ENCODE measurements at places on chromosomes 3 and 15. TPM values are rescaled to one million over a fixed set of nuclear protein-coding genes. Genes with fewer than 3 reads are reported as not detected.

Gene ABHD14A
- 14.7 TPM for total RNA-seq

Gene GOLGA8R
- 40.0 TPM for total RNA-seq

- no peak for DNase-seq
Measured at GRCh38 chr3:13812034-13812471, 67.8 kb downstream of the WNT7A start.

Gene CLDN16
- total RNA-seq, result not detected

Gene MME
- total RNA-seq, result 6.1 TPM

DNA sequence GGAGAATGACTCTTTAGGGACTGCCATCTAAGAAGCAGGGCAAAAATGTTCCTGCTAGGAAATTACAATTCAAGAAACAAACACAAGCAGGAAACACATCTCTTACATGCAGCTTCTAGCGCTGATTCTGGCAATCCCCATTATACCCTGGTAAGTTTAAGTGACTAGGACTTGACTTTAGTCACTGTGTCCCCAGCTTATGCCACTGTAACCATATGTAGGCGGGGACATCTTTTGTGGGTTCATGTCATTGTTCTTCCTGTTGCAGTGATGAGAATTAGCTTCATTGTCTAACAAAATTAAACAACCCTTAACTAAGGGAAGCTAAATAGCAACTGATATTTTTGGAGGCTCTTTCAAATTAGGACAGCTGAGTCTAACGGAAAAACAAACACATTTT, 17.9 kb upstream of the FAM81A start:
- DNase-seq, result peak; percentile 19

DNA sequence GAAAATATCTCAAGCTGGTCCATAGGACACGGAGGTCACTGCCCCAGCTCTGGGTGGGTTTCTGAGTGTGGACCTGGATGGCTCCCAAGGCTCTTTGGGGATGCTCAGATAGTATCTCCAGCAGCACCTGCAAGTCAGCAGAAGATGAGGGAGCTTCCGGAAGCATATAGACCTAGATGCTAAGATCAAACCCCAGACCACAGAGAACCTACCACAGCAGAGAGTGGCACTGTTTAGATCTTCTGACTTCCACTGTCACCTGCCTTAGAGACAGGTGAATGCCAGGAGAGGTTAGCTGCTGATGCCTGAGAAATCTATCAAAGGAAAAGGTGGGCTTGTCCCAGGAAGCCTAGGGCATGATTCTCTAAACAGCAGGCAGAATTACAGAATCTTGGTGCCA, 105.7 kb upstream of the TRPM1 start:
- no peak for DNase-seq

Gene CCDC66
- 25.5 TPM for total RNA-seq

DNA sequence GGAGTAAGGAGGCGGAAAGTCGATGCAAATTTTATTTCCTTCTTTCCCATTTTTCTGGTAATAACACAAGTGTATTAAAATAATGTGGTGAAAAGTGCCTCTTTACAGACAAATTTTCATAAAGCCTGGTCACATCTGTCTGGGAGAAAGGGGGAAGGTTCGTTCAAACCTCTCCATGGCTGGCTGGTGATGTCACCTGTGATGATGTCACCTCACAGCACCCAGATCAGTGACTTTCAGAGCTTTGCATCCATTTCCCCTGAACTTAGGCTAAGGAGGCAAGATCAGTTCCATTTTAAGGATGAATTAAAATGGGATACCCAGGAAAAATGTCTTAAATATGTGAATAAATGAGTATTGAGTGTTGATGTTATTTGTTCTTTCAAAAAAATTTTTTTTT, 34.1 kb downstream of the ATP10A start:
- no peak for DNase-seq

DNA sequence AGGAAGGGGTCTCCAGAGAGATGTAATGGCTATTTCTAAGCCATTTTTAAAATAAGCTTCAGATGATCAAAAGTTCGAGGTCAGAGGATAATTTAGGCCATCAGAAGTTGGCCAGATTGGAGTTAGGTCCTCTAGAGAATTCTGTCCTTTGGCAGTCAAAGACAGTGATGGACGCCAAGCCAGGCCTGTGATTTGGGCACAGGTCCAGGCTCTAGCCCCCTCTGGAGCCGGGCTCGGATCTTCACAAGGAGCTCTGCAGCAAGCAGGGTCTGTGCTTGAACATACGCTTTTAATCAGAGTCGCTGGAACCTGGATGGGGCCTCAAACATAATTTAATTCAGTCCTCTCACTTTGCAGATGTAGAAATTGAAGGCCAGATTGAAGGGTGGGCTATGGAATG, 151.4 kb upstream of the BCL6 start:
- DNase-seq, result no peak

GRCh38 chr15:67922106-67922675, 82.3 kb upstream of the RNU6-1 start:
- DNase-seq, result no peak

- DNase-seq, result no peak
Measured at GRCh38 chr15:81962482-81962881, 83.3 kb downstream of the MEX3B start.

- DNase-seq, result no peak
Measured at GRCh38 chr15:57568299-57568698, 23.4 kb upstream of the MYZAP start.

Gene POLQ
- total RNA-seq, result 1.2 TPM

Gene CPEB1
- total RNA-seq, result not detected

Gene LINGO1
- total RNA-seq, result not detected

DNA sequence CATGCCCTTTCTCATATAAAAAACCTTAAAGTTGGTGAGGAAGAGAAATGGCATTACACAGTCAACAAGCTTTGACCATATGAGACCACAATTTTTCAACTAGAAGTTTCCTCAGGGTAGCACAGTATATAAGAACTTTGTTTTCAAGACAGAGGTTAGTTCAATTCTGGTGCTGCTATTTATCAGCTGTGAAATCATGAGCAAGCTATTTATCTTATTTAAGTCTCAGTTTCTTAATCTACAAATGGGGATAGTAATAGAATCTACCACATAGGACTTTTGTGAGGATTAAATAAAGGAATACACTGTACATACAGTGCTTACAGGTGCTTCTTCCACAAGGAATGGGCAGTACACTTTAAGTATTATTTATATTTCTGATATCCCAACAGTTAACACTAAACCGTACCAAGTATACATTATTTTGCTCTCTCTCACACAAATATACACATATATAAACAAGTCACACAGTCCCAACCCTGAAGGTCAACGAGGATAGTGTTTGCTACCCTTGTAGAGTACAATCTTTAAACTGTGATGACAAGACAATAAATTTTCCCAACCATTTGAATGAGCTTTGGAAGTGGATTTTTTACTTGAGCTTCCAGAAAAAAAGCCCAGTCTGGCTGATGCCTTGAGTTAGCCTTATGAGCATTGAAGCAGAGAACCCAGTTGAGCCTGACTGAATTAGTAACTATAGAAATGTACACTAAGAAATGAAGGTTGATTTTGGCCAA, 178.8 kb downstream of the TNIK start:
- DNase-seq, result no peak

DNA sequence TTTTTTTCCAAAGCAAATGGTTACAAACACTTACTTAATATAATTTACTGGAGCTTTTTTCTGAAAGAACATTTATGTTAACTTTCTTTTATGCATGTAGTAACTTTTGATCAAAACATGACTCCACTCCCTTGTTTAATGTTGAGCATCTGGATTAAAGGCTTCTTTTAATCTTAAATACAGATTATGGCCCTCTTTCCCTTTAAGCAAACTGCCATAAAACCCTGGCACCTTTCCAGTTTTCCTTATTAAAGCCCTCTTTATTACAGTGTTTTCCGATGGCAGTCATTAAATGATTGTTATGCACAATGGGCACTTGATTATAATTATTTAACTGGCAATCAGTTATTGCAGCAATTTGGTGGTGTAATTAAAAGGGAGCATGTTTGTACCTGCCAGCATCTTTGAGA, 167.0 kb downstream of the VGLL4 start:
- no peak for DNase-seq

DNA sequence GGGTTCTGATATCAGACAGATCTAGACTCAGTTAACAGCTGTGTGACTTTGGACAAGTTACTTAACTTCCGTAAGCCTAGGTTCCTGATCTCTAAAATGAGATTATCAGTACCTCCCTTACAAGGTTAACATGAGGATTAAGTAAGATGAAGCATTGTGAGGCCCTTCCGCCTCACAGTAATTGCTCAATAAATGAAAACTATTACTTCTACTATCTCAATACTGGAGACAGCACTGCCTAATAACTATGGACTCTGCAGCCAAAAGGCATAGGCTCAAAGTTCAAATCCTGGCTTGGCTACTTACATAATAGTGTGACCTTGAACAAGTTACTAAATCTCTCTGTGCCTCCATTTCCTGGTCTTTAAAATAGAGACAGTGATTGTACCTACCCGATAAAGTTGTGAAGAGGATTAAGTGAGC, 82.0 kb upstream of the ATP11B start:
- no peak for DNase-seq

Gene SMAD6
- 0.38 TPM for total RNA-seq

Gene NRG4
- total RNA-seq, result not detected

DNA sequence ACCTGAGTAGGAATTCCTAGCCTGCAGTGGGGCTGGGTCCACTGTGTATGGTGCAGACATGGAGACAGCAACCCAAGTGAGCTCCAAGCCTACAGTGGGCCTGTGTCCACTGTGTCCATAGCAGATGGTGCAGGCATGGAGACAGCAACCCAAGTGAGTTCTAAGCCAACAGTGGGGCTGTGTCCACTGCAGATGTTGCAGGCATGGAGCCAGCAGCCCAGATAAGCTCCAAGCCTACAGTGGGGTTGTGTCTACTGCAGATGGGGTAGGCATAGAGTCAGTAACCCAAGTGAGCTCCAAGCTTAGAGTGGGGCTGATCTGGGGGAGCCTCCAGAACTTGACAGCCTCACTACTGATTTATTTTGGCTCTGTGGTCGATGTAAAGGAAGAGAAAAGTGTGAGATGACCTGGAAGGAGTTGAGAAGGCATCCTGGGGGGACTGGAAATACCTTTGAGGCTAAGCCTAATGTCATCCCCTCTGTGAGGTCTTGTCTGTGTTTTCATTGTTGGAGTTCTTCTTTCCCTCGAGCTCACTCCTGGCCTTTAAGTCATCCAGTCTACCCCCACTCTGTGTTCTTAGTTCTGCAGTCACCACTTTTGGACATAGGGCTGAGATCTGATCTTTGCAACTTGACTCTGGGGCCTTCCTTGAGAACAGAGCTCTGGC, 22.4 kb upstream of the IL16 start:
- DNase-seq, result no peak

GRCh38 chr3:72288955-72289691, 504.2 kb upstream of the PROK2 start:
- DNase-seq, result peak; percentile 21

GRCh38 chr15:94445566-94446160, 214.3 kb downstream of the MCTP2 start:
- DNase-seq, result no peak

GRCh38 chr3:41893977-41894376, 67.9 kb downstream of the ULK4 start:
- no peak for DNase-seq

- peak; percentile 41 for DNase-seq
Measured at GRCh38 chr3:142445816-142446254, 2.0 kb downstream of the XRN1 start.

GRCh38 chr3:138188013-138188730, 1.1 kb downstream of the ARMC8 start:
- DNase-seq, result no peak

DNA sequence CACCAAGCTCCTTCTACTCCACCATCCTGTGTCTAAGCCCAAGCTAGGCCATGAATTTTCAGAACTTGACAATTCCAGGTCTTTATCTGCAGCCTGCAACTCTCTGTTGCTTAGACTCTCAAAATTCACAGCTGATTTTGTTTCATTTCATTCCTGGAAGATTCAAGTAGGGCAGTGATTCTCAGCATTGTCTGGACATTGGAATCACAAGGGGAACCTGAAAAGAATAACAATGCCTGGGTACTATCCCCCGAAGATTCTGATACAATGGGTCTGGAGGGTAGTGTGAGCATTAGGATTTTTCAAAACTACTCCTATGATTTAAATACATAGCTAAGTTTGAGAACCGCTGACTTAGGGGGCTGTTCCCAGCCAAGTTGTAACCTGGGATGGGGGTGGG, 534.7 kb upstream of the IL12A start:
- DNase-seq, result no peak

GRCh38 chr15:101149864-101150722, 101.8 kb downstream of the CHSY1 start:
- DNase-seq, result no peak

DNA sequence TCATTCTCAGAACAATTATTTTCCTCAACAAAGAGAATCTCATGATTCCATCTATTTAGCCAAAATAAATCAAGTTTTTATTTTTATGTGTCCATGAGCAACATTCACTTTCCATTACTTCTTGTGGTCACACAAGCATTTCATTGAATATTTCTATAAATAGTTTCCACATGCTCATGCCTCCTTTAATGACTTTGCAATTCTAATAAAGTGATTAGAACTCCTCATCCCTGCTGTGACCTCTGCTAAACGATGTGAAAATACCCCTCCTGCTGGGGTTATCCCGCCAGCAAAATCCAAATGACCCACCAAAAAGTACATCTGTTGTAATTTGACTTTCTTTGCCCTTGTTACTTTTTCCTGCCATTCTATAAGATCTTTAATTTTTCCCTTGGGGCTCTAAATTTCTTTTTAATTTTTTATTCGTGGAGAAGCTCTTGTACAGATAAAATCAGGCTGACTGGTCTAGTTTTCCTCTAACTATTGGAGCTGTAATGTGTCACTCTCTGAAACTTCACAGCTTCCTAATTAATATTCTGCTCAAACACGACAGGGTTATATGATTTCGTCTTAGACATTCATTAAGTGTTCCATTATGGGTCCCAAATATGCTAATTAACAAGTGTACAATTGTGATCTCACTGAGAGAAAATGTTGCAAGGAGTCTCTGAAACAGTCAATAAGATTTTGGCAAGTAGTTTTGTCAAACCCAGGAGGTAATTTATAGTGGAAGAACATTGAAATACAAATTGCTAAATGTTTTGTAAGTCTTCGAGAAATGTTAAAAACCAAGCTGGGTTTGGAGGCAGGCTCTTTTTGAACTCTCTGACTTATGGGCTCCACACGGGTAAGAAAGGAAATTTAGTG, 533.1 kb upstream of the NAALADL2 start:
- DNase-seq, result no peak

Data from natural killer cell (primary cell).